NAMALWA (cell line): ENCODE measurements at places on chromosomes 2 and 18.

- DNase-seq: no peak
These were observed 145.9 kb downstream of the GULP1 start for GRCh38 chr2:188437537-188437936.

DNA sequence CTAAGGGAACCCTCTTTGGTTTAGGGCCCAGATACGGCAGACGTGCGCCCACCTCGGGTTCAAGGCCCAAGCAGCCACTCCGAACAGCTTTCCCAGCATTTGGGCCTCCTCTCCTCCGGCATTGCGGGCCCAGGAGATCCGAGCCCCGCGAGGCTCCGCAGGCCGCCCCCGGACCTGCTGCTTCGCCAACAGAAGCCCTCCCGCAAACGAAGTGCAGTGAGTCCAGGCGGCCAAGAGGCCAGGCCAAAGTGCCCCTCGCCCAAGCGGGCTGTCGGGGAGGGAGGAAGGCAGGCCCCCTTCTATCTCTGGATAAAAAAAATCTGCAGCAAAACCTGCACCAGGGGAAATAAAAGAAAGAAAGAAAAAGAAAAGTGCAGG is 6.0 kb downstream of the EN1 start:
- no peak for DNase-seq

DNA sequence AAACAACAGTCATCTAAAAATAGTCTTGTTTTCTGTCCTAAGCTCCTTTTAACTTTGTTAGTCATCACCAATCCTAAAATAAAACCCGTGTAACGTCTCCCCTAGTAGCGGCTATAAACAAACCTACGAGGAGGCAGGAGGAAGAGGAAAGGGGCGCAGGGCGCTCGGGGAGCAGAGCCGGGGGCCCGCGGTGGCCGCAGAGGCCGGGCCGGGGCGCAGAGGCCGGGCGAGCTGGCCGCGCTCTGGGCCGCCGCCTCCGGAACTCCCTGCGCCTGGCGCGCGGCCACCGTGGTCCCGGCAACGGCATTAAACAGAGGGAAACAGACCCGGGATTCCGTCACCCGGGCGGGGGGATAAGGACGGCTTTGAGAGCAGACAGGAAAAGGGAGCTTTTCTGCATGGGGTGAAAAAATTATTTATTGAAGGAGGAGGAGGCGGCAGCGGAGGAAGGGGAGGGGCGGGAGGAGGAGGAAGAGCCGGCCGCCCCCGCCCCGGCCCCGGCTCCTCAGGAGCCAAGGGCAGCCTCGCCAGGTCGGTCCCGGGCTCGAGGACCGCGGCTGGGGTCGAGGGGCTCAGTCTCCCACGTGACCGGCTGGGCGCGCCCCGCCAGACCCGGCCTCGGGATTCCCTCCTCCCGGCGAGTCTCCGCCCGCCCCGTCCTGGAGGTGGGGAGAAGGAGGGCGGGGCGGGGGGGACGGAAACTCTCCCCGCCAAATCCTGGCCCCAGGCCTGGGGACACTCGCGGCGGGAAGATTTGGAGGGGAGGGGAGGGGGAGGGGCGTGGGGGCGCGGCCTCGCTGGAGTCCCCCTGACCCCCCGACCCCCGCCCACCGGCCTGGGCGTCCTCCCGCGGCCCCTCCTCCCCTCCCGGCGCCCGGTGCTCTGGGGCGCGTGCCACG is 1.8 kb upstream of the NFATC1 start:
- peak; percentile 58 for DNase-seq

- DNase-seq: peak; percentile 37
These were observed 3.0 kb downstream of the NRBP1 start for GRCh38 chr2:27431395-27431794.

DNA sequence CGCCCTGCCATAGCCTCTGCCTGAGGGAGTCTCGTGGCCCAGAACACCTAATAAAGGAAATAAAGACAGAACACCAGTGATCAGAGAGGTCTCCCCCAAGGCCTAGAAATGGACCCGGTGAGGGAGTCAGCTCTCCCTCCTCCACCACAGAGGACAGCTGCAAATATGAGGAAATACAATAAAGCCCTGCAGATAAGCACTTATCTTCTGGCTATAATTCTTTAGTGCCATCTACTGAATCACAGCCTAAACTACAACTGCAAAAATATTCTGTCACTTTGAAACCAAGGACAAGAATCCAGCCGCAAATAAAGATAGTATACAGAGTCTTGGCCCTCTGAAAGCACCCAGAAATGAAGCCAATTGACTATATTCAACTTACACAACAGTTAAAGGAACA is 42.4 kb upstream of the TACR1 start:
- DNase-seq: peak; percentile 57

- DNase-seq: no peak
These were observed 9.5 kb downstream of the GPR17 start for GRCh38 chr2:127655209-127656073.

DNA sequence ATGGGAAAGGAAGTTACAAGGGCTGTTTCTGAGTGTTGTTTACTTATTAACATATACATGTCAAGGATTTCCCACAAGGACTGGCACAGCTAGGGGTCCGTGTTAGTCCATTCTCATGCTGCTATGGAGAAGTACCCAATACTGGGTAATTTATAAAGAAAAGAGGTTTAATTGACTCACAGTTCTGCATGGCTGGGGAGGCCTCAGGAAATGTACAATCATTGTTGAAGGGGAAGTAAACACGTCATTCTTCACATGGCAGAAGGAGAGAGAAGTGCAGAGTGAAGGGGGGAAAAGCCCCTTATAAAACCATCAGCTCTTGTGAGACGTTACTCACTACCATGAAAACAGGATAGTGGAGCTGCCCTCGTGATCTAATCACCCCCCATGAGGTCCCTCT is 128.9 kb upstream of the CELF4 start:
- no peak for DNase-seq

DNA sequence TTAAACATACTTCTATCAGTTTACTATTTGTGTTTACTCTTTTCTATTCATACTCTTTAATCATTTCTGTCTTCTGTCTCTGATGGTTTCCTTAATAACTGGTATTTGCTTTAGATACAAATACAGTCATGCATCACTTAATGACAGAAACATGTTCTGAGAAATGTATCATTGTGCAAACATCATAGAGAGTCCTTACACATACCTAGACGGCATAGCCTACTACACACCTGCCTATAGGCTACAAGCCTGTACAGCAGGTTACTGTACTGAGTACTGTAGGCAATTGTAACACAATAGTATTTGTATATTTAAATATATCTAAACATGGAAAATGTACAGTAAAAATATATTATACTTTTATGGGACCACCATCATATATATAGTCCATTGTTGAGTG is 36.3 kb downstream of the VSNL1 start:
- no peak for DNase-seq

DNA sequence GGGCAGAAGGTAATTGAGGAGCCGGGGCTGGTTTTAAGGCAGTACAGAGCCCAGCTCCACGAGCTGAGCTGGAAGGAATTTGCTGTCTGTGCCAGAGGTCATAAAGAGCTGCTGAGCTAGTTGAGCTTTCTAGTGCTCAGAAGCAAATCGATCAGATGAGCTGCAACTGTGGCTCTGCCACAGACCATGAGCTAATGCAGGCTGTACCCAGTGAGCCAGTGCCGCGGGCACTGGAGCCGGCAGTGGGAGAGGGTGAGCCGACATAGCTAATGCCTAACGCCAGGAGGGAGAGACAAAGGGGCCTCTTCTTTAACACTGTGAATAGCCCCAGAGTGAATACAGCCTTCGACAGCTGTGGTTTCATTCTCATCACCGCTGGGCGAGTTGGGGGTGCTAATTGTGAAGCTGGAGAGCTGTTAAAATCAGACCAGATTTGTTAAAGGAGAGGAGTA is 410.1 kb upstream of the TCF4 start:
- no peak for DNase-seq

- DNase-seq: peak; percentile 67
These were observed 157.6 kb downstream of the LPIN1 start for GRCh38 chr2:11904029-11904428.

- peak; percentile 88 for DNase-seq
These were observed 162.6 kb upstream of the SIX3 start for GRCh38 chr2:44778671-44779476.

DNA sequence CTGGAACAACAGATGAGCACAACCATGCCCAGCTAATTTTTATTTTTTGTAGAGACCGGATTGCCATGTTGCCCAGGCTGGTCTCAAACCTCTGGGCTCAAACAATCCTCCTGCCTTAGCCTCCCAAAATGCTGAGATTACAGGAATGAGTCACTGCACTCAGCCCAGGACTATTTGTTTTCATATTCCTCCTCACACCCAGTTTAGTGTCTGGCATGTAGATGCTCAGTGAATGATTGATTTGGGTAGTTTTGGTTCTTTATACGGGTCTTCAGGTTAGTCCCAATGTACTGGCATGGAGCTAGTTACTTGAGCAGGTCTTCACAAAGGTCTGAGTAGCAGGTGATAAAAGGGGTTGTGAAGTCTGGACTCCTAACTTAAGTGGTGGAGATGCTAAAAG is 6.2 kb downstream of the EIF2B4 start:
- DNase-seq: no peak

- peak; percentile 5 for DNase-seq
These were observed 562.3 kb downstream of the SOX11 start for GRCh38 chr2:6254441-6254840.

DNA sequence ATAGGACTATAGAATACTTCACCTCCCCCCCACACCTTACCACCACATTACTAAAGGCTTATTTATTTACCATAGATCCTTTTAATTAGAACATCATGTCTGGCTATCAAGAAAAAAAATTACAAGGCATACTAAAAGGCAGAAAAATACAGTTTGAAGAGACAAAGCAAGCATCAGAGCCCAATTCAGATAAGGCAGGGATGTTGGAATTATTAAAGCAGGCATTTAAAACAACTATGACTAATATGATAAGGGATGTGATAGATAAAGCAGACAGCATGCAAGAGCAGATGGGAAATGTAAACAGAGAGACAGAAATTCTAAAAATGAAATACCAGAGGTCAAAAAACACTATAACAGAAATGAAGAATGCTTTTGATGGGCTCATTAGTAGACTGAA is 55.4 kb upstream of the SMIM21 start:
- DNase-seq: no peak

GRCh38 chr2:205077159-205077558 is 531.9 kb downstream of the PARD3B start:
- no peak for DNase-seq

DNA sequence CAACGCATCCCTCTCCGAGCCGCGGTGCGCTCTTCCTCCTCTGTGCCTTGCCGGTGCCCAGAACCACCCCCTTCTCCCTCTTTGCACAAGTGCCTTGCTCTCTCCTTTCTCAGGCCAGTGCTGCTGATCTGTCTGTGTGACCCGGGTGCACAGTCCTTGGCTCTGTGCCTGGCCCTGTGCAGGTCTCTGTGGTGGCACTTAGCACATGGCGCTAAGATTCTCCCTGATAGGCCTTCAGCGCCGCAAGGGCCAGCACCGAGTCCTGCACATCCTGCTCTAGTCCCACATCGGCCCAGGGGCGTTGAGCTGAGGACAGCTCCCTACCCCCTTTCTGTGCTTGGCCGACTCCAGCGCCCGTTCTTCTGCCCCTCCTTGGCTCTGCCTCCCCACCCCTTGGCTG is 136.1 kb downstream of the NEDD4L start:
- no peak for DNase-seq

DNA sequence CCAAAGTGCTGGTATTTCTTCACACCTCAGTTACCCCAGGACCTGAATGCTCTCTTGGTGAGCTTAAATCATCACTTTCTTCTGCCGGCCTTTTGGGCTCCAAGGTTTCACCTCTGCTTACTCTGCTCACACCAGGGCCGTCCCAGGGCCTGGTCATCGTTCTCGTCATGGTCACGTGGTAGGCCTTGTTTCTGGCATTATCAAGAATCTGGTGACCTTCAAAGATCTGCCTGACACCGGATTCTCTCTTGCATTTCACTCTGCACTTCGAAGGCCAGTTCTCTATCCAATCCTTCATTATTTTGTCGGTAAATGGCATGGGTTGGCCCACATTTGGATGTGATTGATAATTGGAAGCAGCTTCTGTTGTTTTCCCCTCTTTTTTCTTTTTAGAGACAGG is 80.5 kb downstream of the HRH4 start:
- DNase-seq: no peak

- no peak for DNase-seq
These were observed 620 bp downstream of the NGEF start for GRCh38 chr2:233012301-233012971.

DNA sequence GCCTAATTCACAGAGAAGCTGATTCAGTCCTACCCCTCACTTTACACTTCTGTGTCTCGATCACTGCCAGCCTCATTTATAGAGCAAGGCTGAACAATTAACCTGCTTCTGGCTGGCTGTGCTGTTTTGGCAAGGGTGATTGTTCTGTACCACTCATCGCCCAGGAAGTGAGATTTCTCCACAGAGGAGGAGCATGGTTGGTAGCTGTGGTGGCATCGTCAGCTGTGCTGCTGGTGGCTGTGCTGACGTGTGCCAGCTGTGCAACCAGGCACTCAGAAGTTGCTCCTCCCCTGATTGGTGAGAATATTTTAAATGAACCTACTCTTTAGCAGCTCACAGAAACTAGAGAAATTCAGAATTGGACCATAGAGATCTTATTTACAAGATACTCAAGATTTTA is 158.3 kb downstream of the EML6 start:
- DNase-seq: peak; percentile 6

GRCh38 chr2:222504719-222505118 is 80.4 kb downstream of the SGPP2 start:
- DNase-seq: no peak

DNA sequence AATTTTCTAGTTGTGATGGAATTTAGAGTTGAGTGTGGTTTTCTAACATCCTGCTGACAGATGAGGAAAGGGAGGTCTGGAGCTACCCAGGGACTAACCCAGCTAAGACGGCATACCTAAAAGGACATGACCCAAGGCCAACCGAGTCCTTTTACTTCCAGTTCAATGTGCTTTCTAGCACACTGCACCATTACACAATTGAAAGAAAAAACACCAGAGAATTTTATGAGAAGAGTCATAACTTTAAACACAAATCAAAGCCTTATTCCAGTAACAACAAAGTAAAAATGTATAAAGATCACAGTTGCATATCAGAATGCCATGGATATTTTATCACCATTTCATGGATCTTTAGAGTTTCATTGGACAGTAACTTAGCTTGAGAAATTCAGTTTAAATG is 480.3 kb downstream of the MEIS1 start:
- no peak for DNase-seq

DNA sequence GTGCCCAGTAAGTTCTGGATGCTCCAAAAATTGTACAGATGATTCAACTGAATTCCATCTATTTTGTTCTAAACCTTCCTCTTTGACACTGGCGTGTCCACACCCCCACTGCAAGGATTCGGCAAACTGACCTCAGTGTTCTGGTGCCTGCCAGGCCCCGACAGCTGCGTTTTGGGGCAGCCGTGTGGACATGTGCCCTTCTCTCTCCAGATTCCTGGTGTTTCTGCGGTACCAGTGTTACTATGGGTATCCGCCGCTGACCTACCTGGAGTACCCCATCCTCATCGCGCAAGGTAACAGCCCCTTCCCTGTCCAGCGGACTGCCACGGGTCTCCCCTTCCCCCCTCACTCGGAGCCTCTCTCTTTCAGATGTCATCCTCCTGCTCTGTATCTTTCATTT is 5.0 kb downstream of the SLC66A3 start:
- DNase-seq: no peak

GRCh38 chr2:229096409-229097066 is 174.5 kb downstream of the PID1 start:
- DNase-seq: no peak

GRCh38 chr2:17593841-17594491 is 53.5 kb downstream of the VSNL1 start:
- DNase-seq: no peak
